ENCODE measurements at places on chromosomes 16 and 17.
A peak's percentile ranks its signal among the peaks of the same experiment; 100 is the strongest.

- ATAC-seq: no peak
These were observed 678 bp downstream of the TMEM101 start for GRCh38 chr17:44014133-44014436.

DNA sequence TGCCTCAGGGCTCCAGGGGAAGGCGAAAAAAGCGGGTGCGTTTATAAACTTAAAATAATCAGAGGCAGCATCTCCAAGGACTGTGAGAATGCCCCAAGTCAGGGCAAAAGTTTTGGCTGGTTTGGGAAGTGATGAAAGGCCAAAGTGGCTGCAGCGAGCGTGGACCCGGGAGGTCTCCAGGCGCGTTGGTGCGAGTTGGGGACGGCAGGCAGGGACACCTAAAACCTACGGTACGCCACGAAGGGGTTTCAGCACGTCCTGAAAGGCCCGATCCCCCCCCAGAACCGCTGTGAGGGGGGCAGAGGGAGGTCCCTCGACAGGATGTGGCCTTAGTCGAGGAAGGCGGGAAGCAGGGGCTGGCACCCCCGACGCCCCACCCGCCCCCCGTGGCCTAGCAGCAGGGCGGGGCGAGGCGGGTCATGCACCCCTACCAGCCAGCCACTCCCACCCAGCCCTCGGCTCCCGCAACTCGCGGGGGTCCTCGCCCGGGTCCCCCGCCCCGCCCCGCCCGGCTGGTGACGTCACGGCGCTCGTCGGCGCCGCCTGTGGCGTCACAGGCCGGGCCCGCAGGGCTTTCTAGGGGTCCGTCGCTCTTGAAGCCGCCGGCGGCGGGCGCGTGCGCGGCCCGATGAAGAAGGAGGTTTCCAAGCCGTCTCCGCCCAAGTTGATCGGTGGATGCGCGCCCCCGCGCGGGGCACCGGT is at the start of gene MYCBPAP:
Gene MYCBPAP, plus strand, starts transcription at position 569 of the 702 bp plus-strand sequence. CDS start 236 bp downstream, outside the sequence.
- peak; percentile 56 for ATAC-seq

- ATAC-seq: no peak
These were observed 12.5 kb downstream of the NOB1 start for GRCh38 chr16:69741951-69742904.

DNA sequence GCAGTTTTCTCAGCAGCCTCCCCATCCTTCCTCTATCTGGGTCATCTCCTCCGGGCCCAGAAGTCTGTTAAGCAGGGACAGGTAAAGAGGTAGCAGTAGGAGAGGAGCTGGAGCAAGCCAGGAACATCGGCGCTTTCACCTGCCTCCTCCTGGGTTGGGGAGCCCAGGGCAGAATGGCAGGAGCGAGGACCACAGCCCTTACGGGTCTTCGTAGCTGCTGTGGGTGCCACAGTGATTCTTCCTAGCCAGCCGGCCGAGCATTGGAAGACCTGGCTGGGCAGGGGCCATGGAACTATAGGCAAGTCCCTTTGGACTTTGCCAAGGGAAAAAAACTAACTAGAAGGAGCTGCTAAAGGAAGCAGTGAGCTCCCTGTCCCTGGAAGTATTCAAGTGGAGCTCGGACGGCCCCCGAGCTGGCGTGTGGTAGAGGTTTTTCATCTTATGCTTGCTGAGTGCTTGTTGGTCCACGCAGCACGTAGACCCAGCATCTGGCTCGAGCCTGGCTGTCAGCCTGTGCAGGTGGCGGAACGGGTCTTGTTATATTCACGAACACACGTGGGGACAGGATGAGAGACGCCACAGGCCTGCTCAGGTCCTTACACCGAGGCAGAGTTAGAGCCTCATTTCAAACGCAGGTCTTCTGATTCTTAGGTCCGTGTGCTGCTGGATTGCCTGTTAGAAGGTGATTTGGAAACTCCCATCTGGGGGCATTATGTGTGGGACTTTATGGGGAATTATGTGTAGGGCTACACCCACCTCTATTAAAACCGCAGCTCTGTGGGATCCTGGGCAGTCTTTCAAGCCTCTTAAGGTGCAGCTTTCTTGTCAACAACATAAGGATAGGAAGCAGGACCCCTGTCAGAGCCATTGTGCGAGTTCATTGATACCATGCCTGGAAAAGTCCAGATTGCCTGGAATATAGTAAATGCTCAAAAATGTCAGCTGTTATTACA is 54.8 kb downstream of the OR1D5 start:
- ATAC-seq: no peak

GRCh38 chr17:80970044-80970761 is 21.4 kb upstream of the CHMP6 start:
- ATAC-seq: peak; percentile 66

Measured in activated CD4-positive, CD25-positive, alpha-beta regulatory T cell treated with anti-CD3 and anti-CD28 coated beads, Interleukin-2, amount 50 U/mL, for 24 hours (primary cell).